ENCODE measurements at places on chromosomes 1 and 21.
A peak's percentile ranks its signal among the peaks of the same experiment; 100 is the strongest.

DNA sequence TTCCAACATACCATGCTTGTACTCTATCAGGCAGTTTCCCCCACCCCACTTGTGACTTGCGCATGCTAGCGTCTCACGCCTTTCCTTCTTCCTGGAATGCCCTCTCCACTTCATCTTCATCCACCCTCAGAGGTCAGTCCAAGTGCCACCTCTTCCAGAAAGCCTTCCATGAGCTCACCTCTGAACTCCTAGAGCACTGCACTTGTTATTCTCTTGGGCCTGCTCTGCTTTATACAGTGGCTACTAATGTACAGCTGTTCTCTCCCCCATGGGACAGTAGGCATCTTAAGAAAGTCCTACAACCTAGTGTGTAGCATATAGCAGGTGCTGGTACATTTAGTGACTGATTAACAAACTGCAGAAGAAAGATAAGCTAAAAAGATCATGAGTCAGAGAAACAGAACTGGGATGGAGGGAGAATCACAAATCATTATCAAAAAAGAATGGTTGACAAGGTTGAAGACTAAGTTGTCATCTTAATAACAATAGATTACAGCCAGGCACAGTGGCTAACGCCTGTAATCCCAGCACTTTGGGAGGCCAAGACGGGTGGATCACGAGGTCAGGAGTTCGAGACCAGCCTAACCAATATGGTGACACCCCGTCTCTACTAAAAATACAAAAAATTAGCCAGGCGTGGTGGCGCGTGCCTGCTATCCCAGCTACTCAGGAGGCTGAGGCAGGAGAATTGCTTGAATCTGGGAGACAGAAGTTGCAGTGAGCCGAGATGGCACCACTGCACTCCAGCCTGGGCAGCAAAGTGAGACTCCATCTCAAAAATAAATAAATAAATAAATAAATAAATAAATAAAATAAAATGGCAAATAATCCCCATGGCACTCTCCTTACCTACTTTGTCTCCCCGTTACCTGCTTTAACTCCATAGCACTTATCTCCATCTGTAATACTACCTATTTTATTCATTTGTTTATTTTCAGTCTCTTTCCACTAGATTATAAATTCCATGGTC, 16.3 kb upstream of the TSPAN1 start:
- DNase-seq: no peak

DNA sequence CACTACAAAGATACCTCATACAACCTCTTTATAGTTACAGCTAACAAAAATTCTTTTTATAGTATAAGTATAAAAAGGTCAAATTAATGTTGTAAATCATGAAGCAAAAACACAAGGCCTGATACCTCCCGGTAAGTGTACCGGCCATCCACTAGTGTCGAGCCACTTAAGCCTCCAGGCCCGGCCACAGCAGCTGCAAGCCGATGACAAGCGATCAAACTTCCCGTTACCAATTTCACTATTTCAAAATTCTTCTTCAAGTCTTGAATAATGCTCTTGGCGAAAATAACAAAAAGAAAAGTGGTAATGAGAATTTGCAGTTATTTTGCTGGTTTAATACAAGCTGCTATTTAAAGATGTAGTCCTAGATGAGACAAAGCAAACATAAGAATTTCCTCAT, 67.6 kb downstream of the USP24 start:
- DNase-seq: no peak

GRCh38 chr1:230191079-230191804, 124.2 kb downstream of the GALNT2 start:
- peak; percentile 24 for DNase-seq

DNA sequence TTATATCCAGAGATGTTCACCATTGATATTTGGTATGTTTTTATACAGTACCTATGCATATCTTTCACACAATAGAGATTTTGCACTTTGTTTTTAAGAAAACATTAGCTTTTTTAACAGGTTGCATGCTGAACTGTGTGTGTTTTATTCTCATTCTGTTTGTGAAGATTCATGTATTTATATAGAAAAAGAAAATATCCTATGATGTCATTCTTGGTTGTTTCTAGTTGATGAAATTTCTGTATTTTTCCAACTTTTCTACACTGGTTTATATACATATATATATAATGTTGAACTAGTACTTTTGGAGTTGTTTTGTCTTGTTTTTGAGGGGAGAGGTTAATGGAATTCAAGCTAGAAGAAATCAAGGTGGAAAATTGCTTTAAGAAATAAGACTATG, 143.8 kb downstream of the MATN1 start:
- no peak for DNase-seq

DNA sequence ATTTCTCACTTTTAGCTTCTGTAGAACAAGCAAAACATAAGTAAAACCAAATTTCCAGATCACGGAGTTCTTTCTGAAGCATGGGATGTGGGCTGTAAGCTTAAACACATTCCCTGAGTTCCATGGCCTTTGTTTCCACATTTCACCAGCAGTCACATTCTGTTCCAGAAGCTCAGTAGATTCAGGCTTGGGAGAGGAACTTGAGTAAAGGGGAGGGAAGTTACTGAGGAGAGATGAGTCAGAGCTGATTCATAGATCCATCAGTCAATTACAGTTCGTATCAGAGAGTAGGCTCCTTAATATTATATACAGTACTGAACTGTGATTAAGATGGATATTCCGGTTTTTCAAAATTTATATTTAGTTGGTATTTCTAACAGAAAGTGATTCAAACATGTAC, 614.3 kb downstream of the NCAM2 start:
- DNase-seq: no peak

DNA sequence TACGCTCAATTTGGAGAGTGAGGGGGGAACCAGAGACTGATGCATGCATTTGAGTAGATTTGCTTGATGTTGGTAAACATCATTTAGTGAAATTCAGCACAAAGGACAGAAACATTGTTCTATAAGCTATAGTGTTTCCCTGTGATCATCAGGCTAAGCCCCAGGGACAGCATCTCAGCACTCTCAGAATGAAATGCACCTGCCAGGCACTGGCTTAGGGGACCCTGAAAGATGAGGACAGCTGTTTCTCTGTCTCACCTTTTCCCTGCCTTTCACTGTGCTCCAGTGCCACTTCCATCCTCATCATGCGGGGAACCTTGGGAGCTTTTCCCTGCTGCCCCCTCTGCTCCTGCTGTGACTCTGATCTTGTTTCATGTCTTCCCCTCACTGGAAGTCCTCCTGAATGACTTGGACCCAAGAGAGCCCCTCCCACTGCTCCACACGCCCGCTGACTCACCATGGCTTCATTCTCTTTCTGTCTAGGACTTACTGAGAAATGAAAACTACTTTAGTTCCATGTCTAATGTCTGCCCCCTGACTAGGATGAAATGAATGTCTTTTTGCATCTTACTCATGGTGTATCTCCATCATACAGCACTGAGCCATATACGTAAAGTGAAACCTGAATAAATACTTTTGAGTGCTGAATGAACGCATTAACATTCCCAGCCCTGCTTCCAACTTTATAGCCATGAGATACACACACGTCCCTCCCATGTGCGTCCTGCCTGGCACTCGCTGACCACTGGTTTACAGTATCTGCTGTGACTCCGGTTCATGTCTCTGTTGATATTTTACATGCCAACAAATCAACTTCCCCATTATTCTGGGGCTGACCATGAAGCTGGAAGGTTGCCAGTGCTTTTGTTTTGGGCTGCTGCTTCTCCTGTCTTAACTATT, 182.0 kb downstream of the PCP4 start:
- DNase-seq: no peak

GRCh38 chr1:154443274-154444013, 38.3 kb downstream of the IL6R start:
- DNase-seq: no peak

DNA sequence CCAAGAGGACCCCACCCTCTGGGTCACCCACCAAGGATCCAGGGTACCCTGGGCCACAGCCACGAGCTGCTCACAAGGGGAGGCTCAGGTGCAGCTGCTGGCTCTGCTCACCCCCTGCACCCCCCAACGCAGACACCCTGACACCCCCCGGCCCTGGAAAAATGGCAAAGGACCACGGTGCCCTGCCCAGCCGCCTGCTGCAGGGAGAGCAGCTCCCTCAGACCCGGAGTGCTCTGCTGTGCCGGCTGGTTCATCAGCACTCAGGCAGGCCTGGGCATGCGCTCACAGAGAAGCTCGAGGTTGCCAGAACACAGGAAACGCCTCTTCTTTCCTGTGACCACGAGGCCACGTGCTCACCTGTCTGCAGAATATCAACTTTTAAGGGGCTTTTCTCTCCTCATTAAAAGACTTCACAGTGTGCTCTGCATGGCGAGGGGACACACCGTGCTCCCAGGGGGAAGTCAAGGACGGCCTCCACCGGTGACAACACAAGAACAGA, 4.3 kb upstream of the C1QTNF12 start:
- peak; percentile 61 for DNase-seq

DNA sequence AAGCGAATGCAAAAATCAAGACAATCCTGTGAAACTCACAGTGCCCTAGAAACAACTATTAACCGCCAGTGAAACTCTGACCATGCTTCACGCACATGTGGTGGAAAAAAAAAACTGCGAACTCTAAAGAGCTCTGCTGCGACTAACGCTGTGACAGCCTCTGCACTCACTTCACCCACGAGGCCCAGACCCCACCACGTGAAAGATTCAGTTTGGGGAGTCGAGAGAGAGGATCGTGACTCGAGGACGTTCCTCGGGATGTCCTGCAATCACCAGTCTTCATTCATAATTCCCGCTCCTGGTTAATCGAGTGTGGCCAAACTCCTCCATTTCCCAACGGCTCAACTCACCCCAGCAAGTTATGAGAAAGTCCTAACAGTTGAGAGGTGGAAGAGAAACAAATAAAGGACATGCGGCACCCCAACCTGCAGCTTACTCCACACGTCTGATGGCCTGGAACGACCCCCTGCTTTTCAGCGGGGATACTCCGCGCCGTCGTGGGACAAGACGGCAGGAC, 1.1 kb downstream of the SERBP1 start:
- DNase-seq: peak; percentile 11

- no peak for DNase-seq
Measured at GRCh38 chr1:203239081-203239480, 9.6 kb upstream of the CHIT1 start.

GRCh38 chr1:55869065-55869464, 653.9 kb upstream of the USP24 start:
- DNase-seq: no peak

DNA sequence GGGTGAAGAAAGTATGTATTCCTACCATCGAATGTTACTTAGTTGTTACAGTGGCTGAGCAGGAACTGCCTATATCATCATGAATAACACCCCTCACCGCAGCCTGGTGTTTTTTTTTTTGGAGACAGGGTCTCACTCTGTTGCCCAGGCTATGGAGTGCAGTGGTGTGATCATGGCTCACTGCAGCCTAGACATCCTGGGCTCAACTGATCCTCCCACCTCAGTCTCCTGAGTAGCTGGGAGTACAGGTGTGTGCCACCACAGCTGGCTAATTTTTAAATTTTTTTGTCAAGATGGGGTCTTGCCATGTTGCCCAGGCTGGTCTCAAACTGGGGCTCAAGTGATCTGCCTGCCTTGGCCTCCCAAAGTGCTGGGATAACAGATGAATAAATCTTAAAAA, 7.3 kb downstream of the PATJ start:
- no peak for DNase-seq

DNA sequence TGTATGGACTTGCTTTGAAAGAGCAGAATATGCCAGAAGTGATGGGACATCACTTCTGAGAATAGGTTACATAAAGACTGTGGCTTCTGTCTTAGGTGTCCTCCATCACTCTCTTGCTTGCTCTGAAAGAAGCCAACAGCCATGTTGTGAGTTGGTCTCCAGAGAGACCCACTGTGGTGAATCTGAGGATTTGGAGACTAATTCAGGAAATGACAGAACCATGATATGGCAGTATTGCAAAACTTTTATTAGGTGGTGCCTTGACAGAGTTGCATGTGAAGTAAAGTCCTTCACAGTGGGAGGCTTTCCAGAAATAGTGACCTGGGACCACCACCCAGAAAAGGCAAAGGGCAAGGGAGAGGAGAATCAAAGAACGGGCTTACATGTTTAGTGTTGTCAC, 628.6 kb downstream of the KCNT2 start:
- DNase-seq: no peak

- no peak for DNase-seq
Measured at GRCh38 chr1:216216305-216216704, 206.9 kb downstream of the USH2A start.

DNA sequence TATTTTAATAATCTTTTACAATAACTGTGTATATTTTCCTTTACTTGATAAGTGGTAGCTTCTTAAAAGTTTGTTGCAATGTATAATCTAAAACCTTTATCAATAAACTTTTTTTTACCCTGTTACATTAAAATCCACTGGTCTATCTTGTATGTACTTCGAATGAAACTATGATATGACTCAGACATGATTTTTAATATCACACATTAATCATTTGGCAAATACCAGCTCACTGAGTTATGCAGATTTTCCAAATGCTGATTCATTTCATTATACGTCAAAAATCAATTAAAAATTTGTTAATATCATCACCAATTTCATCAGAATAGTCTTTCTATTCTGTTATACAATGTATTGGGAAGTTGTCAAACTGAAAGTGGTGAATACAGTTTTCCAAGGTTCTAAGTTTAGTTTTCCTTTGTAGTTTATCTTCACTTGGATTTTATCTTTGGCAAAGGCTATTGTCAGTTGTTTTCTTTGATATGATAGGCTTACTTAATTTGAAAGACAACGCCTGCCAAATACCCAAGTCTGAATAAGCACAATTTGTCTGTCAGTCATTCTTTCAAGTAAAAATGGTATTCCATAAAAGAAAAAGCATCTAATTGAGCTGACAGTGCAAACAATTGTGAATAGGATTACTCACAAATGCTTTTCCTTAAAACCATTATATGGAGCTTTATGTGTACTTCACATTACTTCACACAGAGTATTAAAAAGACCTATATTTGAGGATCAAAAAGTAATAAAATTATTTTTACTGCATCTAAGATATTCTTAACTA, 127.0 kb downstream of the NME7 start:
- DNase-seq: no peak

GRCh38 chr1:176494436-176494835, 31.5 kb downstream of the PAPPA2 start:
- no peak for DNase-seq

DNA sequence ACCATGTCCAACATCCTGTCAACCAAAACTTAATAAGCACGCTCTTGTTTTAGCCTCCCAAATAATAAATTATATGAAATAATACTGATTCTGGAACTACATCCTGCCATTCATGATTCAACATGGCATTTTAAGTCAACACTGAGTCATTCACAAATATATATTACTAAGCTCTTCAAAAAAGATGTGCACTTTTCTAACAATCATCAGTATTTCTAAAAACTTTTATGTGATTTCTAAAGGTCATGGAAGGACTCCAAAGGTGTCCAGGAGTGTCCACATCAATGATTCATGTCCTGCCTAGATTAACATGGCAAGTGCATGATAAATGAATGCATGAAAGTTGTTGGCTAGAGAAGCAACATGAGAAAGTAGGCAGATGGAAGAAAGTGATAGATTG, 51.6 kb downstream of the NEGR1 start:
- no peak for DNase-seq

GRCh38 chr1:243428617-243429342, 172.9 kb downstream of the SDCCAG8 start:
- DNase-seq: no peak

Data from CD4-positive, alpha-beta T cell treated with Interleukin-4 for 4 hours (primary cell).